T-helper 22 cell (primary cell): ENCODE measurements at places on chromosomes 1 and 21.

GRCh38 chr1:187948170-187948794, 1119.5 kb downstream of the PLA2G4A start:
- no peak for DNase-seq

DNA sequence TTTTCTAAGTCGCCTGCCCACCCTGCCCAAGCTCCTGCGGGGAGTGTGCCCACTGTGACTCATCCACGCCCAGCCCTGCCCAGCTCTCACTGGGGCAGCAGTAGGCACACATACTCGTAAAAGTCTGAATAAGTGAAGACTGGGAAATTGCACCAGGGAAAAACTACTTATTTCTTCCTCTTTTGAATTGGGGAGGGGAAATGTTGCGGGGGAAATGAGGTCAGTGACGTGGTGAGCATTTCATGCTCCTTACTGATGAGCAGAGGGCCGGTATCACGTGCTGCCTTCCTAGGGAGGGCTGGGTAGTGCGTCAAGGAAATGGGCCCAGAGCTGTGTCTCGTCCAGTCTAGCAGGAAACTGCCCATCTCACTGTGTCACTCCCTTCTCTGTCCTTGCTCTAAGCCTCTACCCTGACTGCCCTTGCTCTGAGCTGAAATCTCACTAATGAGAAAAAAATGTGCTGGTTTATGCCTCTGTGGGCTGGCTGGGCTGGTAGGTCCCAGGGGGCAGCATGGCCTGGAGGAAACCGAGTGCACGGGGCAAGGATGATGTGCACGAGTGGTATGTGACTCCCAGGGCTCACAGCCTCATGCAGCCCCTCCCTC, 13.5 kb upstream of the TNFRSF1B start:
- DNase-seq: peak; percentile 47

- no peak for DNase-seq
Measured at GRCh38 chr21:45986316-45987051, 4.9 kb downstream of the COL6A1 start.

GRCh38 chr1:243267914-243268653, 12.2 kb downstream of the SDCCAG8 start:
- DNase-seq: no peak

- DNase-seq: no peak
Measured at GRCh38 chr1:7458946-7459345, 312.1 kb upstream of the VAMP3 start.

GRCh38 chr1:30966690-30967369, 58.3 kb upstream of the SDC3 start:
- DNase-seq: no peak

- DNase-seq: no peak
Measured at GRCh38 chr1:114466334-114467014, 44.5 kb downstream of the TRIM33 start.

GRCh38 chr1:212782422-212783154, 9.0 kb downstream of the NSL1 start:
- no peak for DNase-seq

DNA sequence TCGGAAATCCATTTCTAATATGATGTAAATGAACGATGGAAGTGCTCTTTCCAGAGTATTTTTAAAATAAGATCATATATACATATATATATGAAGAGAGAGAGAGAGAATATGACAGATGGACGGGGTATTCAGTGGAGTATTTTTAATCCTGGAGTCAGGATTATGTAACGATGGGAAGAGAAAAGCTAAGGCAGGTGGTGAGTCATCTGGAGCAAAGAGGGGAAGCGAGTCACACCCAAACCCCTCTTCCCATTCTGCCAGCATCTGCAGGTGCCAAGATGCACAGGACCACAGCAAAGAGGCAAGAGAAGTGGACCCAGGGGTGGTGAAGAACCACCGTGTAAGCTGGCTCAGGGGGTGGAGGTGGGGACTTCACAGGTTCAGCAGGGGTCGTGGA, 102.7 kb upstream of the GRIK3 start:
- no peak for DNase-seq

DNA sequence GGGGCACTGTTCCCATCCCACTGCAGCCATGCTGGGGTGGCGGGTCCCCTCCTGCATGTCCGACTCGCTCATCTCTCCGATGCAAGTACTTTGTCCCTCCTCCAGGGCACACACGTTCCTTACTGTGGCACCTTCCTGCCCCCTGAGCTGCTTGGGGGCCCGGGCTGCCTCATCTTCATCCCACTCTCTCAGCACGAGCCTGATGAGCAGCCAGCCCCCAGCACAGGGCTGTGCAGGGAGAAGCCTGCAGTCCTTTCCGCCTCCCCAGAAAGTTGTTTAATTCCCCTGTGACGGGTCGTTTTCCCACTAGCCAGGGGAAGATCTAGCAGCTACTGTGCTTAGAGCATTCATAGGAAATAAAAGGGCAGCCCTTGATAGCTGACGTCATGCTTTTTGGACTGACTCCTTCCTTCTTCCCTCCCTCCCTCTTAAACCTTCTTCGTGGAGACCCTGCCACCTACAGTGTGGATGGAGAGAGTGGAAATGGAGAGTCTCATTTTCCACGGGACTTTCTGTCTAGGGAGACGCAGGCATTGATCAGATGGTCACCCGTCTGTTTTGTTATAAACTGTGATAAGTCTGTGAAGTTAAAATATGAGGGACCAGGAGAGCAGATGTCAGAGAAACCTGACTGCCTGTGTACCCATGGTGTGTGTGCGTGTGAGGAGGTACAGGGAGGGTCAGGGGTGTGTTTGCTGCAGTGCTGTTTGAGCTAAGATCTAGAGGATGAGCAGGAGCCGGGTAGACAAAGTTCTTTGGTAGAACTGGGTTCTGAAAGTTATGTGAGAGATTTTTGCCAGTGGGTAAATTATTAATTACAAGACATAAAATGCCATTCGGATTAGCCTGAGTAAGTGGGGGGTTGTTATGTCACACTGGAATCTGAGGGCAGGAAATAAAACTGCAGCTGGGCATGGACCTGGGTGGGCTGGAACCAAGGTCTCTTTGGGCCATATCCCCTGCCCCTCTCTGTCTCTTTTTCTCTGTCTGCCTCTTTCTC, 34.3 kb downstream of the GPR137B start:
- no peak for DNase-seq

DNA sequence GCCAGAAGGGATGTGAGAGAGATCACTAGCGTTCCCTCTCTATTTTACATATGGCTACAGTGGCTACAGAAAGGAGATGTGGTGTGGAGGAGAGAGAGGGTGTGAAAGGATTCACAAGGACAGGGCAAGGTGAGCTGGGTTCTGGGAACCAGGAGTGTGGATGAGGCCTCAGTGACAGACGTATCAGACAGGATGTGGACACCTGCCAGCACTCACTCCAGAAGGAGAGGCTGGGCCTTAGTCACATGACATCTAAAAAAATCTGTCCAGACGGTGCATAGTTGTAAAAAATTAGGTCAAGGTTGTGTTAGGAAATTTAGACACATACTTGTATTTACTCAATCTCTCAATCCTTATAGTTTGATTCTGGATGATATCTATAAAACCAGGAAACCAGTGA, 10.6 kb downstream of the TRIM67 start:
- DNase-seq: no peak

DNA sequence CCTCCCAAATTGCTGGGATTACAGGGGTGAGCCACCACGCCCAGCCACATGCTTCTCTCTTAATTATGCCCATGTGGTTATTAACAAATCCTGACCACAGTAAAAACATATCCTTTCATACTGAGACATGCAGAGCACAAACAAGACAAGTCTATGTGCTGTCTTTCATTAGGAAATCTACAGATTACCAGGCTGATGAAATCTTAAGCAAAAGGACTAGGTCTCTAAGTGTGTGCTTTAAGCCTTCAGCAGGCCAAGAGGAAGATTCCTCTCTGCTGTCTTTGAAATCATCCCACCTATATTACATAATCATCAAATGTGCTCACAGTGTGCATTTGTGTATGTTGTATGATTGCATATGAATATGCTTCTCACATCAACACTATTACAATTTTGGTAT, 419.3 kb downstream of the KCTD3 start:
- DNase-seq: no peak

DNA sequence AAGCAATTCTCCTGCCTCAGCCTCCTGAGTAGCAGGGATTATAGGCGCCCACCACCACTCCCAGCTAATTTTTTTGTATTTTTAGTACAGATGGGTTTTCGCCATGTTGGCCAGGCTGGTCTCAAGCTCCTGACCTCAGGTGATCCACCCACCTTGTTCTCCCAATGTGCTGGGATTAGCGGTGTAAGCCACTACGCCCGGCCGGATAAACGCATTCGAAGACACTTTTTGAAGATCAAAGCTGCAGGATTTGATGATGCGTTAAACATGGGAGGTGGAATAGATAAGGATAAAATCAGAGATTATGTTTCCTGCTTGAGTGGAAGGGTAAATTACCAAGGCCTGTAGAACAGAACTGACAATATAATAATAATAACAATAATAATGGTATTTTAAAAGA, 389.4 kb upstream of the POU3F1 start:
- DNase-seq: no peak

- DNase-seq: no peak
Measured at GRCh38 chr1:83033682-83034081, 965.2 kb downstream of the TTLL7 start.

- DNase-seq: no peak
Measured at GRCh38 chr1:224392411-224393249, 36.0 kb downstream of the CNIH4 start.

GRCh38 chr1:118783095-118783758, 204.9 kb downstream of the TBX15 start:
- DNase-seq: no peak

- DNase-seq: no peak
Measured at GRCh38 chr1:64699327-64699726, 45.5 kb upstream of the RAVER2 start.

- no peak for DNase-seq
Measured at GRCh38 chr1:59079434-59080140, 217.3 kb upstream of the FGGY start.

DNA sequence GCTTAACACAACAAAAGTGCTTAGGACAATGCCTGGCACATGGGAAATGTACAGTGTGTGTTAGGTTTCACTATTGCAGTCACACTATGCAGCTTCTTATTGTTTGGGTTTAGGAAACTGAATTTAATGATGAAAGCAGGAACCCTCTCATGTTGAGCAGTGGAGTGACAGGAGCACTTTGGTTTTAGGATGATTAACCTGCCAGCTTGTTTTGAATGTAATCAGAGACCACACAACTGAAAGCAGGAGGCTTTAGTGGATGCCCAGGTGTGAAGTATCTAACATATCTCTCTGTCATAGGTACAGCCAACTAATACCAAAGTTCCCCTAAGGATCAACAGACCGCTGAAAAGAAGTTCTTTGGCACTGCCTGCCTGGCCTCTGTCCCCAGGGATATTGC, 406.9 kb upstream of the USP24 start:
- no peak for DNase-seq

- DNase-seq: peak; percentile 63
Measured at GRCh38 chr21:36989699-36990507, 16.6 kb upstream of the RIPPLY3 start.

DNA sequence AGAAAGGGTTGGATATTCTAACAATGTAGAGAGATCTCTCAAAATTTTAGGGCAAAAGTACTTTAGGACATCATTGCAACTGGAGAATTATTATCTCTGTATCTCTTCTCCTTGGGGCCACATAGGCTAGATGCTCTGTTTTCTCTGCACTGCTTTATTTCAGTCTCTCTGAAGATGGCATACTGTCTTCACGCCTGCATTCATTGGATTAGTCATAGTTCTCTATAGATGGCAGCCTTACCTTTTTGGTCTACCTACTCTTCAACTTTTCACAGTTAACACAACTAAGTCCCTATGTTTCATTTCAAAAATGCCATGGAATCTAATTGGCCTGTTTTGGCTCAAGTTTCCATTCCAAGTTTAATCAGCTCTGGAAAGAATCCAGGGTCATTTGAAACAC, 1623.3 kb upstream of the B3GALT2 start:
- DNase-seq: no peak
